GOT3 (cell line): ENCODE measurements at places on chromosomes 6 and 20.

DNA sequence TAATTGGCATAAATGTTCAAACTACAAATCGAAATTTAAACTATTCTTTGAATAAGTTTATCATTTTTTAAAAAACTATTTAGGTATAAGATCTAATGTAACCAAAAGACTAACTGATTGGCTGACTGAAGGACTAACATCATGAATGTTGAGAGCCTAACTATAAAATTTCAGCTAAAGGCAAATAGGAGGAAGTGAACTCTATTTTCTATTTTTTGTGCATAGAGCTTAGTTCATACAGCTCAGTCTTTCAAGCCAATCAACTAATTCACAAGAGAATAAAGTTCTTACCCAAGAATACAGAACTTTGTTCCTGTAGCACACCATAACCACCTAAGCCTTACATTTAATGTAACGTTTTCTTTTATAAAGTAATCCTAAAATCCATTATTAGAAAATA, 46.3 kb upstream of the STXBP5 start:
- DNase-seq = no peak

DNA sequence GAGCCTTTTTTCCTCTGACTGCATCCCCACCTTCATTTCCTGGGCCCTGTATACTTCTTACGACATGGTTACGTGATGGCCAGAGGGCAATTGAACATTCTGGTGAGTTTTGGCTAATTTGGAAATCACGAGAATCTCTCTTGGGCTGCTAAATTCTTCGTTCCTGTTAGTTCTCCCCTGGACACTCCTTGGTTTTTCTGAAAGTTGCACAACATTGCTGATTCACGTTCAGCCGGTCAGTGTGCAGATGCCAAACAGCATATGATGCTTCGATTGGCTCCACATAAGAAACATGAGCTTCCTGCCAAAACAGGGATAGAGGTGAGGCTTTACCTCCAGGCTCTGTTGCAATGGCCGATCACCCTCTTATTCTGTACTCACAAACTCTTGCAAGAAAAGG, 119.4 kb upstream of the LY86 start:
- DNase-seq = no peak

DNA sequence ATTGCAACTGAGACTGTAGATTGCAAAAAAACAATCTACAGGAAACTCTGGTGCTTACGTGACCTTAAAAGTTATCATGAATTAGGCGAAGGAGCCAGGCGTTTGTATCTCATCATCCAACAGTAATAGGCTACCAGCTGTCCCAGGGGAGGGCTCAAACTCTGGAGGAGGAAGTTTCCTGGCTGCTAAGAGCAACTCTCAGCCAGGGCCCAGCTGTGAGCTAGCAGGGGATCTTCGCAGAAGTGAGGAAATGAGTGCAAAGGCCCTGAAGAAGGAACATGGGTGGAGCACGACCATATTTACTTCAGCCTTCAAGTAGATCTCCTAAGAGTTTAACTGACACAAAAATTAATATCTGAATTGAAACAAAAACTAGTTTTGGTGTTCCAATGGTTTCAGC, 686.9 kb upstream of the MAP3K7 start:
- DNase-seq = no peak

DNA sequence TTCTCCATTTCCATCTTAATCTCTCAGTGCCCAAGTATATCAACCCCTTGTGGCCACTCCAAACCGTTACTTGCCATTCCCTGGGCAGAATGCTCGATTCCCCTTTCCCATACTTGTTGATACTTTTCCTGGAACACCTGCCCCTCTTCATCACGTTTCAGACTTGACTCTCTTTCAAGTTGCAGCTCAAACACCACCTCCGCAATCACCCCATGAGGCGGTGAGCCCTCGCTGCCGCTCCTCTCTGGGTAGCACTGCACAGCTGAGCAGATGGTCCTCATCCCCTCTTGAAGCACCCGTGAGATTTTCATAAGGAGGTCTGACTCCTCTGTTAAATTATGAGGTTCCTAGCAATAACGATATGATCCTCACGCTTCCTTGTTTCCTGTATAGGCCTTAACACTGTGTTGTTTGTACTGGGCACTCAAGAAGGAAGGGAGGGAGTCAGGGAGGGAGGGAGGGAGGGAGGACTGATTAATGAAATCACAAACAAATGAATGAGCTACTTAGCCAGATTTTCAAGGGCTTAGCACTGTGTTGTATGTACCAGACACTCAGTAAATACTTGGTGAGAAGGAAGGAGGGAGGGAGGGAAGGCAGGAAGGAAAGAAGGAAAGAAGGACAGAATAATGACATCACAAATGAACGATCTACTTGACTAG, 8.0 kb upstream of the UQCC2 start:
- no peak for DNase-seq

GRCh38 chr6:159128978-159129377, 40.2 kb upstream of the FNDC1 start:
- no peak for DNase-seq

DNA sequence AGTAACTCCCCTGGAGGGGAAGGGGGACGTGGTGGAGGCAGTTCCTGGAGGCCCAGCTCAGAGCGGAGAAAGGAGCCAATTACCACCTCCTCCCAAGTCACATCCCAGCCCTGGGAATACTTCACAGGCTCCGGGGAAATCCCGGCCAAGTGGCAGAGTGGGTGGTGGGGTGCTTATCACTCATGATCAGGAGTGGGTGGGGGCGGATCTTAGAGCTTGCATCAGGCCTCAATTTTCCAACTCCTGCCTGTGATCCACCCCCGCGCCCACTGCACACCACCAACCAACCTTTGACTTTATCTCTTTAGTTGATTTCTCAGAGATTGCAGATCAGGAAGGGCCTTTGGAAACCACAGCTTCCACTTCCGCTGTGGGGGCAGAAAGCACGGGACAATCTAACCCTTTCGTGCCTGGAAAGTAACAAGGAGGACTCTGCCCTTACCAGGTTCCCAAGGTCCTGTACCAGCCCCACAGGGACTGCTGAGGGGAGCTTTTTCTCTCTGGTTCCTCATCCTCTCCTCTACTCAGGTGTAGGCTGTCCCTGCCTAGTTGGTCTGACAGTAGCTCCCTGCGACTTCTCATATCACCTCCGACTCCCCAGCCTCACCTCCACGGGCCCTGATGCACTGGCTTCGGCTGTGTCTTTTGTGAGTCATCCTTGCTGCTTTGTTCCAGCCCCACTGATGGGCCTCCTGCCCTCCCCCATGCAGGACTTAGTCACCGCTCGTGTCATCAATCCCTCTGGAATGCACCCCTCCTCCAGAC, 24.9 kb upstream of the IER3 start:
- peak; percentile 47 for DNase-seq
